ENCODE measurements at places on chromosomes 3 and 15.

GRCh38 chr15:52496776-52497470 lies 31.8 kb downstream of the MYO5A start:
- DNase-seq: no peak

GRCh38 chr15:61119556-61119955 lies 109.5 kb downstream of the RORA start:
- DNase-seq: no peak

DNA sequence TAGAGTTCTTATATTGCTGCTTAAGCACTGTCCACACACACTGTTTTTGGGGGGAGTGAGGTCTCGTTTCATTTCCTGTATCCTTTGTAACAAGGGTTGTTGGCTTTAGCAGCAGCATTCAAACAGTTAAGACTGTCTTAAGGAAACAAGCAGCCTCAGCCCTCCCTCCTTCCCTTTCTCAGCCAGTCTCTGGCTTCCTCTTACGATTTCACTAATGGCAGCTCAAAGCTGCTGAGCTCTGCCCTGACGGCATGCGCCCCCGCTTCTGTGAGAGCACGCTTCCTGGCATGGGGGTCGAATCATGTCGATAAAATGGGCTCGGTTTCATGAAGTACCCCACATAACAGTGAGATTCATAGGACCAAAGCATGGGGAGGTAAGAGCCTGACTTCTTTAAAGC lies 105.0 kb downstream of the KLHL25 start:
- no peak for DNase-seq

DNA sequence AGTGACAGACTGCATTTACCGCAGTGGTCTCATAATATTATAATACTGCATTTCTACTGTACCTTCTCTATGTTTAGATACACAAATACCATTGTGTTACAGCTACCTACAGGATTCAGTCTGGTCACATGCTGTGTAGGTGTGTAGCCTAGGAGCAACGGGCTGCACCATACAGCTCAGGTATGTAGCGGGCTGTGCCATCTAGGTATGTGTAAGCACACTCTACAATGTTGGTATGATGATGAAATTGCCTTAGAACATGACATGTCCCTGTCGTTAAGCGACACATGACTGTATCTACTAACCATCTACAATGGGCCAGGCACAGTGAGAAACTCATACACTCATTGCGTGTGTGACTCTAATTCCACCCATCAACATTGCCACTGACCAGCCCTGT lies 85.5 kb upstream of the SEC13 start:
- DNase-seq: no peak

DNA sequence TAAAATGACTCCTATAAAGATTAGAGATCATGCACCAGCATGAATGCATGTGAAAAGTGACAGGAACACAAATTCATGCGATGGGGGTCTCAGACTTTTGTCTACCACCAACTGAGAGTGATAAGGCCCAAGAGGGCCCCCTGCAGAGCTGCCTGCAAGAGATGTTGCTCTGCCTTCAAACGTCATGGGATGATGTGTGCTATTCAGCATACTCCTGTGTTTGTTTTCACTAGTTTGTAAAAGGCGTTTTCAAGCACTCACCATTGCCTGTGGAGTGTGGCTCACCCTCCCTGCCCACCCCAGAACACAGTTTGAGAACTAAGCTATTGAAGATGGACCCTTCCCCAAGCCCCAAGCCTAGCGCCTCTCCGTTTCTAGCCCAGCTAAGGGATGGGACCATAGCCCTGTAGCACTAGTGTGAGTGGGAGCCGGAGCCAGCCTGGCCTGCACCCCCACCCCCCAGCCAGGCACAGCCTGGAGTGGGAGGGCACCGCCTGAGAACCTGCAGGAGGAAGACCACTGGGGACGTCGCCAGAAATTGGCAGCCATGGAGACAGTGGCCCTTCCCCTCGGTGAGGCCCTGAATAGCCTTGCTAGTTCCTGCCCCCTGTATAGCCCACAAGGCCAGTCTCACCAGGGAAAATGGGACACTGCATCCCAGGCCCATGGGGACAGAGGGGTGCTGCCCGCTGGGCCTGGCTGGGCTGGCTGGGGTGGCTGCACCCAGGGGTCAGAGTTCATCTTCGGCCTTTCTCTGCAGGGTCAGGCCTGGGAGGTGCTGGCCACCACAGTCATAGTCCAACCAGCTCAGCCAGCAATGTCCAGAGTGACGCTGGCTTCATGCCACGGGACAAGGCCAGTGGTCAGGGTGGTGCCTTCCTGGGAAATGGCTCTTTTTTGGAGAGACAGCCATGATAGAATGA lies 22.6 kb upstream of the KLF13 start:
- DNase-seq: no peak

DNA sequence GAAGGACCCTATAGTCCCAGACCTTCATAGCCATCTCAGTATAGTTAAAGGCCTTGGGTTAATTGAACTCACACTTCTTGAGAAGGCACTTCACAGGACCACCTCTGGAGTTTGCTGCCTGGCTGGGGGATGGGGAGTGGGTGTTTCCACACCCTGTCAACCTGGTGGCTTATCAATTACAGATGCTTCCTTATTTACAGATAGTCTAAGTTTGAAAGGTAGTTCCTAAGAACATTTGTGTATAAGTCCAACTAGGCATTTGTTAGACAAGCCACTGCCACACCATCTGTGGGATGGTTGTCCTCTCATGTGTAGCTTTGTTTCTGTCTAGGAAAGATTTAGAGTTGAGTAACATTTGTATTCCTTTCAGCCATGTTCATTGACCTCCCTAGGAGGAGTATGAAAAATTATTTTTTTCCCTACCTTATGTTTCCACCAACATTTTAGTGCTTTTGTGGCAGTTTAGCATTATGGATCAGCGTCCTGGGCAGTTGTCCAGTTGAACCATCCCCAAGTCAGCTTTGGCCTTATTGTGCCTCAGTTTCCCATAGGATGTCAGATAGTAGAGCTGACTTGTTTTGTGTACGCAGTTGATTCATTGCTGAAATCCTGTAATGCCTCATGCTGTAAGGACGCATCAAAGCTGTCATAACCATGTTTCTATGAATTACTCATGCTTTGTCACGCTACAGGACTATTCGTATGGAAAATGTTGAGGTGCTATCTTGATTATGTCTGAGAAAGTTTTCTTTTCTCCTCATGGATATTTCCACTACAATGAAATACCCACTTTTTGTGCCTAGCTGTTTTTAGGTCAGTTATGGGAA lies 21.2 kb upstream of the SIAH2 start:
- no peak for DNase-seq

- DNase-seq: no peak
Measured at GRCh38 chr3:16687221-16687620, 82.0 kb upstream of the DAZL start.

DNA sequence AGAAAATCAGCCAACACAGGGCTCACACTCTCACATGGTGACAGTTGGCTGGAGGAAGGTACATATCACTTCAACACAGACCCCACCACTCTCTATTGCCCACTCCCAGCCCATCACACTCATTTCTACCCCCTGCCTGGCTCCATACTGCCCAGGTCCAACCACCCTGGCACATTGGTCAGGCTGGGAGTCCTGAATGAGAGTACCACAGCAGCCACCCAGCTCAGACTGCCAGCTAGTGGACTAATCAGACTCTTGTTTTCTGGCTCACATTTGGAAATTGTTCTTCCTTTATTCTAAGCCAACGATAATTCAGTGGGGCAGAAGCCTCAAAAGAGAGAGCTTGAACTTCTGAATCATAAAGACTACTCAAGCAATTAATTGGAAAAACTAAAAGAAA lies 20.0 kb downstream of the MRPL46 start:
- DNase-seq: no peak

DNA sequence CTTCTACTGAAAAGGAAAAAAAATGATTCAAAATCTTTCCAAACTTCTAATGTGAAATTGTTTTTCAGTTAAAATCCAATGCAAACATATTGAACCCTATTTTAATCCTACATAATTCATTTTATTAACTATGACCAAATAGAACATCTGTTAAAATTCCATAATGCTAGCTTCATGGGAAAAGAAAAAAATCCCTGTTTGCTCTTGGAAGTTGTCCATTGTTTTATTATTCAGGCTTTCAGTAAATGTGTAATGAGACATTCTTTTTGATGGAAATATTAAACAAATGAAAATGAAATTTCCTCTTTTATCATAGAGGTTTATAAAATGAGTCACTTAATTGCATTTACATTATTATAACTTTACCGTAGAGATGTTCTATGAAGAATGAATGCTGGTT lies 49.5 kb downstream of the SLC25A26 start:
- DNase-seq: no peak

DNA sequence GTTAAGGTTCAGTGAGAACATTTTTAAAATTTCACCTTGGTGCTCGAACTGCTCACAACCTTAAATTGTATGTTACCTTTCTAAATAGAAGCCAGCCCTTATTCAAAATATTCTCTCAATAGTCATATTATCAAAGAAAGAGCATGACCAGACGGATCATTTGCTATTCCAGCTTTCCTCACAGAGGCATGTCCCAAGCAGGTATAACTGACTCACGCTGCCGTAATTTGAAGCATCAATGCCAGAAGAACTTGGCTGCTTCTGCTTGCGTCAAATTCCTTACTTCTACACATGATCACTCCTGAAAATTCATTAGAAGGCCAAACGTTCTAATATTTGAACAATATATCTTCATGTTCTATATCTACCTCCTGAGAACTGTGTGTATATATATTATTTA lies 69.5 kb upstream of the VGLL4 start:
- DNase-seq: no peak

GRCh38 chr3:25084016-25084415 lies 344.0 kb upstream of the RARB start:
- DNase-seq: no peak

GRCh38 chr3:46299608-46300460 lies 54.1 kb upstream of the CCR2 start:
- no peak for DNase-seq

- peak; percentile 77 for DNase-seq
Measured at GRCh38 chr3:30282154-30282696, 324.2 kb upstream of the TGFBR2 start.

DNA sequence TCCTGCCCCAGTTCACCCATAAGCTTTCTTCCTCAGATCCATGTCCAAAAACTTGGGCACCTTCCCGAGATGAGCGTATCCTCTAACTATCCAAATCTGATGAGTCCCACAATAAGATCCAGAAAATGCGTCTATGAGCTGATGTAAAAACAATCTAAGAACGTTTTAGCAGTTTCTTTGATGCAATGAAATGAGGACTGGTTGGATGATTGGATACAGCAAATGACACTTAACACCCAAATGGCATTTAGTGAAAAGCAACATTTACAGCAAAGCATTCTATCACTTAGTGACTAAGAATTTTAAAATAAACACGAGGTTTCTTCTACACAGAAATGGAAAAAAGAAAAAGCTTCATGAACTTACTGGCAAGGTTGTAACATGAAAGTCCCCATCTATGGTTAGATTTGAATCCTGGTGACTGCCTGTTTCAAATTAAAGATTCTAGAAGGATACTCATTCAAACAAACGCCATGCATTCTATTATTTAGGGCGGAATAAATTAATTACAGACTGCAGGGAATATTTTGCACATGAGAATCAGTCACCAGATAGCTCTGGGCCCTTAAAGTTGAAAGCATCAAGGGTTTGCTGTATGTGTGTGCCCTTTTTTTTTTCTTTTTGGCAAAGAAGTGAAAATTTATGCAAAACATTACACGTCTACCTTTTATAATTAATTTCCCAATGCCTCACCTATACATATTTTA lies 598.6 kb downstream of the FOXP1 start:
- no peak for DNase-seq

GRCh38 chr15:51936105-51936478 lies 35.5 kb downstream of the LEO1 start:
- no peak for DNase-seq

GRCh38 chr15:55526559-55527036 lies 18.6 kb upstream of the DNAAF4 start:
- DNase-seq: no peak

GRCh38 chr15:31500766-31501449 lies 174.3 kb downstream of the KLF13 start:
- no peak for DNase-seq

DNA sequence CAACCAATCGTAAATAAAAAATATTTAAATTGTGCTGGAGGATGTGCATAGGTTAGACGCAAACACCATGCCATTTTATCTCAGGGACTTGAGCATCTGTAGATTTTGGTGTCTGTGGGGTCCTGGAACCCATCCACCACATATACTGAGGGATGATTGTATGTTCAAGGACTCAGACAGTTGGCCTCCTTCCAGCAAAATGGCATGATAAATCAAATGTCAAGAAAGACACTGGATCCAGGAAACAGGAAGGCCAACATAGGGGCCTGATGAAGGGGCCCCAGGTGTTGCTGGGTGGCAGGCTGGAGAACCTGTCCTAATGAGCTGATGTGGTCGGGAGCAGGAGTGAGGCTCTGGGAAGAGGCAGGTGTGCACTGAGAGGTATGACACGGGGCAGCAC lies 289.5 kb downstream of the GABRG3 start:
- no peak for DNase-seq

DNA sequence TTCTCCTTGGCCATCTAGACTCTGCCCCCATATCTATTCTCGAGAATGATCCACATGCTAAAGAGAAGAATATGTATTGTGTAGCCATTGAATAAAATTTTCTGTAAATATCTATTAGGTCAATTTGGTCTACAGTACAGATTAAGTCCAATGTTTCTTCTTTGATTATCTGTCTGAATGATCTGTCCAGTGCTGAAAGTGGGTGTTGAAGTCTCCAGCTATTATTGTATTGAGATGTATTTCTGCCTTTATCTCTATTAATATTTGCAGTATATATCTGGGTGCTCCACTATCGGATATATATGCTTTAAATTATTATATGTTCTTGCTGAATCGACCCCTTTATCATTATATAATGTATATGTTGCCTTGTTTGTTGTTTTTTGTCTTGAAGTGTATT lies 384.9 kb upstream of the ROBO1 start:
- DNase-seq: no peak

DNA sequence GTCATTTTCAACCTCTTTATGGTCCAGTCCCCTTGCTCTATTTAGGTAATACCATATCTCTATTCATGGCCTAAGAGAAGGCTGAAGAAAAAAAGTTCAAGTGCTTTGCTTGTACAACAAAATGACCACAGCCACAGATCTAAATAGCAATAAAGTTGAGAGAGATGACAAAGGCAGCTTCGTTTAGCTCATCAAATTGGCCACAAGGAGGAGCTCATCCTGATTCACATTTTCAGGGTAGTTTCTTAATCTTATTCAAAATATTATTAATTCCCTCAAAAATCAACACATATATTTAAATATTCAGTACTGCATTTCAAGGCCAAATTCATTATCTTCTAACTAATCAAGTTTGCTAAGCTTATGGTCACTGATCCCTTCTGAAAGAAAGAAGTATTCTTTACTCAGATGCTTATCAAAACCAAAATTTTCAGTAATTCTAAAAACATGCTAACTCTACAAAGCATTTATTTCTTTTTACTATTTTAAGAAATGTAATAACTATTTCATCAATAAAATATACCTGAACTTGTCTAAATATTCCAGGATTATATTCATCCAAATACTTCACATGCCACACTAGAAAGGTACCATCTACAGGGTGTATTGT lies 85.5 kb downstream of the DMXL2 start:
- DNase-seq: peak; percentile 4

- DNase-seq: no peak
Measured at GRCh38 chr15:89543389-89543788, 31.9 kb upstream of the TICRR start.

All from AG04449 (cell line).